ENCODE measurements at places on chromosomes 11 and 22.

DNA sequence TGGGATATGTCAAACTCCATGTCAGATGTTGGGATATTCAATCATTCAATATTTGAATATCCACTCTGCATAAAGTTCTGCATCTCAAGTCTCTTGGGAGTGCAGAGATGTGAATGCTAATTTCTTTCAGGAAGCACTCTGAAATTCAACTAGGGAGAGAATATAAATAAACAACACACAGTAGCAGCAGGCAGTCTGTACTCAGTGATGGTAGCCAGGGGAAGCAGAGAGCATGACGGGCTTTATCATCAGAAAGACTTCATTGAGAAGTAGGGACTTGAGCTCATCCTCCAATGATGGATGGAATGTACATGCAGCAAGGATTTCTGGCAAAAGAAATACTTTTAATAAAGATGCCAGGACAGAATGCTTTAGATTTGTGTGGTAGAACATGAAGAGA lies 9.8 kb upstream of the TEAD1 start:
- no peak for DNase-seq

DNA sequence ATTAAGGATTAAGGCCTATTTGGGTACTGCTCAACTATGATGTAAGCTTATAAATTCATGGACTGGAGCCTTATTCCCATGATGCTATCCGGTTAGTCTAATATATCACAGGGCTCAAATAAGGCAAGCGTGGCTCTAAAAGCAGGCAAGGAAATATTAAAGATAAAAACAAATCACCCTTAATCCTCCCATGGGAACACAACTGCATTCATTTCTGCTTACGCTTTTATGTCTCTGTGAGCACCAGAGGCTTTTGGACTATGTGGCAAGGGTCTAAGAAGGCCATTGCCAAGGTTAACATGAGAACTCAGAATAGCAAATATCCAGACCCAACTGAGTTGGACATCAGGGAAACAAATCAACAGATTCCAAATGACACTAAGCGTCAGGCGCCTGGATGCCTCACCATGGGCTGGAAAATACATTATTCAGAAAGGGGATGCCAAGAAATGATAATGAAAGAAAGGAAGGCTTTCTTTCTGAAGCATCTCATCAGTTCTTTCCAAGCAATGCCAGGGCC lies 138.1 kb downstream of the SLC1A2 start:
- no peak for DNase-seq

- no peak for DNase-seq
Measured at GRCh38 chr11:3340025-3340424, 38.9 kb downstream of the ZNF195 start.

DNA sequence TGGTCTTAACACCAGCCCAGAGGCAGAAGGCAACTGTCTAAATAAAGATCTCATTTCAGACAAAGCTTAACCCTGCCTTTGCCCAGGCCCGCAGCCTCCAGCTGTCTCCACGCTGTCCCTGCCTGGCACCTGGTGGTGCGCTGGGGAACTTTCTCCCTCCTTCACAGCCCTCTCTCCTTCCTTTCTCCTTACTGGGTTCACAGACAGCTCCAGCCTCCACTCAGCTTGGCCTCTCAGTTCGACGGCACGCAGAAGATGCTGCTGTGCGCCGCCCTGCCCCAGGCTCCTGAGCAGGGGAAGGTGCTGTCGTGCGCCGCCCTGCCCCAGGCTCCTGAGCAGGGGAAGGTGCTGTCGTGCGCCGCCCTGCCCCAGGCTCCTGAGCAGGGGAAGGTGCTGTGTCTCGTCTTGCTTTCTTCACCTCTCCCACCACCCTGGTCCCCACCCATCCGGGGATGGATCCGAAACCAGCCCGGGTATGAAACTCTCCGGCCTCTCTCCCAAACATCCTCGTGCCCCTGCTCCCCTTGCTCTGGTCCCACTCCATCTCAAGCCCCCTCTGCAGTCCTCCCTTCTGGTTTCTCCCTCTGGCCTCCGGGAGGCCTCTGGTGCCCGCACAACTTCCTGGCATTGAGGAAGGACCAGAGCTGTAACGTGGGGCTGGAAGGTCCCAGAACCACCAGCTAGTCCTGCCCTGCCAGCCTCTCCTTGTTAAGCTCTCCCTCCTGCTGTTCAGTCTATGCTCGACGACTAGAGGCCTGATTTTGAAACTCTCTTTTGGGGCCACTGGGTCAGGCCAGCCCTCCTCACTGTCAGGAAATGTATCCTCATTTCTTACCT lies 22.9 kb upstream of the JAM3 start:
- DNase-seq = peak; percentile 53

GRCh38 chr11:70317581-70318305 lies 47.3 kb downstream of the PPFIA1 start:
- no peak for DNase-seq

DNA sequence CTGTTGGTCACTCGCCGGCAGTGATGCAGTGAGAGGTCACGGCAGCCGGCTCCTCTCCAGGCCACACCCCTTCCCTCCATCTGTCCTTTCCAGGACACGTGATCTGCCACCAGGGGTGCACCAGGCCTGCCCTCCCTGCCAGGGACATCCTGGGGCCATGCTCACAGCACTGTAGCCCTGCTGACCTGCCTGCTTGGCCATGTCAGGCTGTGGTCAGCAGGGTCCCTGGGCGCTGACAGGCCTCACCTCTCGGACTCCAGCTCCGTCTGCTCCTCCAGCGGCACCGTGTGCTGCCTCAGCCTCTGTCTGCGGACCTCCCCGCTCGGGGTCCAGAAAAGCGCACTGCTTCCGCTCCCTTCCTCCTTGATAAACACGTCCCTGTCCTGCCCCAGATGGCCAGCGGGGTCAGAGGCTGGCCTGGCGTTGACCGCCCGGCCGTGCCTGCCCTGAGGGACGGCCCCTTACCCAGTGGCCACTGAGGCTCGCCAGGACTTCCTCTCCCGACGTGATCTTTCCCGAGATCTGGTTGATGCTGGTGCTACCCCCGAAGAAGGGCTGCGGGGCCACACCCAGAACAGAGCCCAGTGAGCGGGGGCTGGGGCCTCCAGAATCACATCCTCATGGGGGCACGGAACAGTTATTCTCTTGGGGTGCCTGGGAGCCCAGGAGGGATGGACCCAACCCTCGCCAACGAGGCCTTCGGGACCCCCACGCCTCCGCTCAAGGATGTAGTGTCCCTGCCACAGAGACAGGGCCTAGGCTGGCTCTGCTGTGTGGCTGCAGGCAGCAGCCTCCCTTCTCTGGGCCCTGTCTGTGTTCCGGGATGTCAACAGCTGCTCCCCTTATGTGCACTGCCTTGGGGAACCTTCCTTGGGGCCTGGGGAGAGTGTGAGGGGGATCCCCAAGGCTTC lies 36.3 kb upstream of the CARS1 start:
- no peak for DNase-seq

- no peak for DNase-seq
Measured at GRCh38 chr11:34809191-34810106, 106.7 kb downstream of the APIP start.

- no peak for DNase-seq
Measured at GRCh38 chr11:6986487-6986886, 33.7 kb downstream of the ZNF214 start.

DNA sequence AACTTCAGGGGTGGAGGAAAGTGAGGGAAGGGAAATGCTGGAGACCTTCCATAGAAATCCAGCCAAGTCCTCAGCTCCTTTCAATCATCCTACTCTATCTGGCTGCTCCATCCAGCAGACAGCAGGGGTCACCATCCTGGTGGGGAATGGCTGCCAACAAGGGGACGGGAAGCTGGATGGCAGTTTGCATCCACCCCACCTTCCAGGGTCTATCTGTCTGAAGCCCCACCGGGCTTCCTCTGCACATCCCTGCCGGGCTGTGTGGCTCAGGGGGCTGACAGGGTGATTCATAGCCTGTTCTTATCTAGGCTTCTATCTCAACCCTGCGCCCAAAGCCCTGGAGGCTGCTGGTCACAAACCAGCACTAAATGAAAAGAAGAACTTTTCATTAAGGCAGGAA lies 1.1 kb downstream of the SYTL2 start:
- DNase-seq = no peak

- DNase-seq = no peak
Measured at GRCh38 chr22:36864454-36865215, 3.8 kb downstream of the NCF4 start.

DNA sequence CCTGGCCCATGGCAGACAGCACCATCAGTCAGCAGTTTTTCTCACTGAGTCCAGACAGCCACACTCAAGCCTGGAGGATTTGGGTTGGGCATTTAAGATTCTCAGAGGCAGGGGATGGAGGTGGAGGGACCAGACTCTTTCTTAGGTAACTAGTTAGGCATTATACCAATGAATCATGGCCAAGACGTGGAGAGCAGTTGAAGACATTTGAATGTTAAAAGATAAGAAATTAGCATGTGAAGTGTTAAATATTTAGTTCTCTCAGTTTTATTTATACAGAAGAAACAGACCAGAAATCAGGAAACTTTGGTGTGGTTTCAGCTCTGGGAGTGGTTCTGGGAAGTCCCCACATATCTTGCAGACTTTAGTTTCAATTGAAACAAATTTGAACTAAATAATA lies 9.9 kb downstream of the GTF2H1 start:
- no peak for DNase-seq

DNA sequence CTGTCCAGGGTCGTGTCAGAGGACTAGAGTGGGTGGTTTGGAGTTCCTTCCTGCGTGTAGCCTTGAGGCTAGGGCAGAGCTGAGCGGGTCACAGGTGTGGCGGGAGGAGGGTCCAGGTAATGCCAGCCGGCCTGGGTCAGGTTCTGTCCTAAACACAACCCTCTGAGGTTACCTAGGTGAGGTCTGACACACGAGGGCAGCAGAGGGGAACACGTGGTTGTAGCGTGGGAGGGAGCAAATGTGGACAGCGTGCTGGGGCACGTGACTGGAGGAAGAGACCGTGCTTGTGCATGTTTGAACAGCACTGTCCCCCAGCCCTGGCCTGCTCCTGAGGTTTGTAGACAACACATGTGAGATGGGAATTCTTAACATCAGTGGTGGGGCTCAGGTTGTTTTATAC lies 13.1 kb downstream of the MOV10L1 start:
- DNase-seq = no peak

GRCh38 chr11:73856031-73856567 lies 20.5 kb downstream of the COA4 start:
- DNase-seq = no peak

- no peak for DNase-seq
Measured at GRCh38 chr22:45785458-45785857, 113.8 kb downstream of the ATXN10 start.

DNA sequence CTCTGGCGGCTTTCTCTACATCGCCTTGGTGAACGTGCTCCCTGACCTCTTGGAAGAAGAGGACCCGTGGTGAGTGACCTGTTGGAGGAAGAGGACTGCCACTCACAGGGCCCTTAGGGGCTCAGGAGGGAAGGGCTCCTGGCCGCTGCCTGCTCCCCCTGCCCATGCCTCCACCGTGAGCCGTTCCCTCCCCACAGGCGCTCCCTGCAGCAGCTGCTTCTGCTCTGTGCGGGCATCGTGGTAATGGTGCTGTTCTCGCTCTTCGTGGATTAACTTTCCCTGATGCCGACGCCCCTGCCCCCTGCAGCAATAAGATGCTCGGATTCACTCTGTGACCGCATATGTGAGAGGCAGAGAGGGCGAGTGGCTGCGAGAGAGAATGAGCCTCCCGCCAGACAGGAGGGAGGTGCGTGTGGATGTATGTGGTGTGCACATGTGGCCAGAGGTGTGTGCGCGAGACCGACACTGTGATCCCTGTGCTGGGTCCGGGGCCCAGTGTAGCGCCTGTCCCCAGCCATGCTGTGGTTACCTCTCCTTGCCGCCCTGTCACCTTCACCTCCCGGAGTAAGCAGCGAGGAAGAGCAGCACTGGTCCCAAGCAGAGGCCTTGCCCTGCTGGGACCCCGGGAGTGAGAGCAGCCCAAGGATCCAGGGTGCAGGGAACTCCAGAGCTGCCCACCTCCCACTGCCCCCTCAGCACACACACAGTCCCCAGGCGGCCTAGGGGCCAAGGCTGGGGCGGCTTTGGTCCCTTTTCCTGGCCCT lies 6.9 kb downstream of the SLC39A13 start:
- no peak for DNase-seq

DNA sequence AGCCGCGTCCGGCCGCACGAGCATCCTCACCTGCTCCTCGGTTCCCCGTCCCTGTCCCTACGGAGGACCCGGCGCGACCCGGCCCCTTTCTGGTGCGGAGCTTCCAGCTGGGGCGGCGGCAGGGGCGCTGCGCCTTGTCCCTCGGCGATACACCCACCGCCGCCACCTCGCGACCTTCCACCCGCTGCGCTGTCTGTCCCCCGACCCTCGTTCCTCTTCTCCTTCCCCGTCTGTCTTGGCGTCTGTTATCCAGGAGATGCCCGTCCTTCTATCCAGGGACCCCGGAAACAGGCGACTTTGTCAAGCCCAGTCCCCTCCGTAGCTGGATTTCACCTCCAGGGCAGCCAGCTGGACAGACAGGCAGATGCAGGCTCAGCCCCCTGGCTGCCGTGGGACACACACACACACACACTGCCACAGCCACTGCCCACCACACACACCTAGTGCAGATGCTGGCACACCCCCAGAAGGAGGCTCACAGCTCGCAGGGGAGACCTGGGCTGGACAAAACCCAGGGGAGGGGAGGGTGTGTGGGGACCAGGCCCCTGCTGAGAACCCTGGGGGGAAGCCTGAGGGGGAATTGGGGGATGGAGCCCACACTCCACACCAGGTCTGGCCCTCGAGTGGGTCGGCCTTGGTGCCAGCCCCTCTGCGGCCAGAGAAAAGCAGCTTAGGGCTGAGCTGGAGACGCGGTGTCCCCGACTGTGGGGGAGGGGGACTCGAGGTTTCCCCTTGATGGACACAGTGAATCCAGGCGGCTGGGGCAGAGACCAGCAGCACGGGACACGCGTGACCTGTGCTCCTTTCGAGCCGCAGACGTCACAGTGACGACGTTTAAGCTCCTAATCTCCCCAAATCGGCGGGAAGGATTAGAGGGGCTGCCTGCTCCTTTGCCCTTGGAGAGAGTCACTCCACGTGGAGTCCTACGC lies 788 bp downstream of the DRD4 start:
- no peak for DNase-seq

GRCh38 chr11:134733646-134734045 lies 321.6 kb upstream of the B3GAT1 start:
- no peak for DNase-seq

- peak; percentile 93 for DNase-seq
Measured at GRCh38 chr22:36506637-36507517, at the start of gene FOXRED2. FOXRED2 (minus strand) TSS chr22:36507040; CDS start chr22:36506422, 618 bp downstream.

DNA sequence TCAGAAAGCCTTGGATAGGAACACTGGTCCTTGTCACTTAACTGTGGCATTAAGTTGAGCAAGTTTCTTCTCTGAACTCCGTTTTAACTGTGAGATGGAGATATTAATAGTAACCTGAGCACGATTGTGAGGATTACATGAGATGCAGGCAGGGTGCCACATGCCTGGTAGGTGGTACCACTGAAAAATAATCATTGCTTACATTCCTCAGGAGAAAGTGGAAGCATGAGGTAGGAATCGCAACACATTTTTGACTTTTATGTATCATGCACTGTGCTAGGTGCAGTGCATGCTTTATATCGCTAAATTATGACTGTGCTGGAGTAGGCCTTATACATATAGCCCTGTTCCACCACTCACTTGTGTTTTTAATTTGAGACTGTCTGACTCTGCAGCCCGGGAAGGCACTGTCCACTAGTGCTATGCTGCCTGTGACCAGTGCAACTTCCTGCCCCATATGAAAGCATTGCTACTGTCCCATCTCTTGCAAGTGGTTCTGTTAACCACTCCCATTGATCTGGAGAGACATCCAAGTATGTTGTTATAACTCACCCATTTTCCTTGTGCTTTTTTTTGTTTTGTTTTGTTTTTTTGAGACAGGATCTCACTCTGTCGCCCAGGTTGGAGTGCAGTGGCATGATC lies 1.0 kb downstream of the UQCR10 start:
- DNase-seq = no peak

GRCh38 chr11:1298695-1299492 lies 10.5 kb downstream of the TOLLIP start:
- DNase-seq = no peak

GRCh38 chr11:33633251-33634003 lies 67.2 kb downstream of the C11orf91 start:
- no peak for DNase-seq
